ENCODE measurements at places on chromosomes 7 and 10.

GRCh38 chr7:45897042-45897690 is 8.9 kb downstream of the IGFBP1 start:
- peak; percentile 54 for DNase-seq

DNA sequence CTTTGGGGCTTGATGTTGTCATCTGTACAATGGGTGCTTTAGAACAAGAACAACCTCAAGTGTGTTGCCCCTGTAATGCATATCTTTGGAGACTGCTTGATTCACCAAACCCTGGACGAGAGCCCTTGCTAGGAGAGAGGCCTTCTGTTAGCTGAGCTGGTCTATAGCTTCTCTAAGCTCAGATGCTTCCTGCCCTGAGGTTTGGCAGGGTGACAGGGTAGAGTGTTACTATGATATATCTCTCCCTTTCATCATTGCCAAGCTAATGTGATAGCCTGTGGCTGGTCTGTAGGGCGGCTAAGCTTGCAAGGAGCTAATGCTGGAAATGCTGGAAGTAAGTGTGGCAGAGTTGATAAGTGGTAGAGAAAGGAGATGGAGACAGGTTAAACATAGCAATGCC is 364.1 kb downstream of the RPS24 start:
- DNase-seq, result no peak

GRCh38 chr7:111126987-111127386 is 36.1 kb downstream of the LRRN3 start:
- no peak for DNase-seq

- no peak for DNase-seq
Observed at GRCh38 chr10:129400426-129400825, 66.6 kb upstream of the MGMT start.

DNA sequence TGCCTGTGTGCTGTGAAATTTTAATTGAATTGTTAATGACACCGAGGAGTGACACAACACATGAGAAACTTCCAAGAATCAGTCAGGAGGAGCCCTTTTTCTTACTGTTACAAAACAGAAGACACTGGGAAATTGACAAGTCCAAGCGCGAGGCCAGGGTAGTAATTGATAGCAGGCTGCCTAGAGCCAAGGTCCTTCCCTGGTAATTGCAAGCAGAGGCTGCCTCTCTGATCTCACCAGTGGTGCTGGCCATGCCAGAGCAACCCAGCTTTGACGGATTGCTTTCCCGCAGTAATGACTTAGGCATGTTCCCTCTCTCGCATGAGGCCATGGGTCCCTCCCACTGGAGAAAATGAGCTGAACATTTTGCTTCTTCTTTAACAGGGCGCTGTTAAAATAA is 111.5 kb downstream of the LRMDA start:
- DNase-seq, result peak; percentile 68

DNA sequence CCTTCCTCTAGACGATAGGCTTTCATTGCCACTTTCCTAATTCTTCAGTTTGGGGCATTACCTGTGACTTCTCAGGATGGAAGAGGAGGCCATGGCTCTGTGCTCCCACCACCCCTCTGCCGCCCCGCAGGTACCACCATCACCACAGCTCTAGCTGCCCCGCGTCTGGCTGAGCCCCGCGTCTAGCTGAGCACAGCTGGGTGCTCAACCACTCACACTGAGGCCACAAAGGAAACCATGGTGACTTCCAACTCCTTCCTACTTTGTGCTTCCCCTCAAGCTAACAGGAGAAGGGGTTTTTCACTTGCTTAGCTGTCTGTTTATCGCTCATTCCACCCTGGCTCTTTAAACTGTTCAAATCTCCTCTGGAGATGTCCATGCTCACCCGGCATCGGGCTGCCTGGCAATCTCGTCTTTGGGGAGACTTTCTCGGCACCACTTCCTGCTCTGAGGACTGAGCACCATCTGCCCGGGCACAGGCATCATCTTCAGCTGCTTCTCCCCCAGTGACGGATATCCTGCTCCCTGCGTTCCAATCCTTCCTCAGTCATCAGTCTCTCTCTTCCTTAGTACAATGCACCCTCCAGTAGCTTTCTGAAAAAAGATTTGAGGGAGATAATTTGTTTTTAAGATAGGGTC is 59.4 kb downstream of the MAD1L1 start:
- no peak for DNase-seq

DNA sequence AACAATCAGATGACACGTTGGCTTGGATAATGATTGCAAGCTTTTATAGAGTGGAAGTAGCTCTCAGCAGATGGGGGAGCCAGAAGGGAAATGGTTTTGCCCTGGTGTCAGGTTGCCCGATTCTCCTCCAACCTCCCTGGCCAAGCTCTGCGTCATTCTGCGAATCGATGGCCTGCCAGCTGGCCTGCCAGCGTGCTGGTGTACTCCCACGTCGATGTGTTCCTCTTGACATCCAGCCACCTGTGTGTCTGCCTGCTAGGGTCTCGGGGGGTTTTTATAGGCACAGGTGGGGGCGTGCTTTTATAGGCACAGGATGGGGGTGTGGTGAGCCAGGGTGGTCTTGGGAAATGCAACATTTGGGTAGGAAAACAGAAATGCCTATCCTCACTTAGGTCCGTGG is 4.6 kb downstream of the NET1 start:
- no peak for DNase-seq

GRCh38 chr10:77552252-77552651 is 85.4 kb downstream of the KCNMA1 start:
- DNase-seq, result no peak

DNA sequence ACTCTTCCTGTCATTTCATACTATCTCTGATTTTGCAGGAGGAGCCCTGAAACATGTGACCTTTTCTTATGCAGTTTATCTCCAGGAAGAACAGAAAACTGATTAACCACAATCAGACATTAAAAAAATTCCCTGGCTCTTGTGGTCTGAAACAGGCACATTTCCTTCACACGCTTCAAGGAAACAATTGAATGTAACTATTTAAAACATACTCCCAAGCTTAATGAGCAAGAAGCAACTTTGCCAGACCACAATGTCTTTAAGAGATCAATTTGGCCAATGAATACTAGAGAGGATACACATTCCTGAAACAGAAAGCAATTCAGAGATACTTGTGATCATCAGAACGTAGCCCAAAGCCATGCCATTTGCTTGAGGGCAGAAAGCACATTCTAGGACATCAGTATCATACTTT is 65.8 kb downstream of the PIP4K2A start:
- peak; percentile 72 for DNase-seq

GRCh38 chr7:25496476-25497368 is 268.4 kb upstream of the NPVF start:
- DNase-seq, result no peak

- DNase-seq, result no peak
Observed at GRCh38 chr10:14587540-14588083, 187.1 kb downstream of the FAM107B start.

DNA sequence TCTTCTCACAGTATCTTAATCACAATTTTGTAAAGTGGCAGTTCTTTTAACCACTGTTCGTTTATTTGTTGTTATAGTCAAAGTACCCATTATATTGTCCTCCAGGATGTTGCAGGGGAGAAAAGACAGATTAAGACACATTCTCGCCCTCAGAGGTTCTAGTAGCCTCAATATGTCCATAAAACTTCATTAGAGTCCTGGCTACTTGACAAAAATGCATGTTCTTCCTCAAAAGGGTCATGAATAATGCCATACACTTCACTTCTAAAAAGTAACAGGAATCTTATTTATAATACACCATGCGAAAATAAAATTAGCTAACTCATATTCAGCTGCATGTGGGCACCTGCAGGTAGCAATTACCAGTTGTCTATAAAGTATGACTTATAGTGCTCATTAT is 109.3 kb upstream of the ANK3 start:
- no peak for DNase-seq

- DNase-seq, result no peak
Observed at GRCh38 chr7:131354390-131354789, 26.7 kb downstream of the MKLN1 start.

DNA sequence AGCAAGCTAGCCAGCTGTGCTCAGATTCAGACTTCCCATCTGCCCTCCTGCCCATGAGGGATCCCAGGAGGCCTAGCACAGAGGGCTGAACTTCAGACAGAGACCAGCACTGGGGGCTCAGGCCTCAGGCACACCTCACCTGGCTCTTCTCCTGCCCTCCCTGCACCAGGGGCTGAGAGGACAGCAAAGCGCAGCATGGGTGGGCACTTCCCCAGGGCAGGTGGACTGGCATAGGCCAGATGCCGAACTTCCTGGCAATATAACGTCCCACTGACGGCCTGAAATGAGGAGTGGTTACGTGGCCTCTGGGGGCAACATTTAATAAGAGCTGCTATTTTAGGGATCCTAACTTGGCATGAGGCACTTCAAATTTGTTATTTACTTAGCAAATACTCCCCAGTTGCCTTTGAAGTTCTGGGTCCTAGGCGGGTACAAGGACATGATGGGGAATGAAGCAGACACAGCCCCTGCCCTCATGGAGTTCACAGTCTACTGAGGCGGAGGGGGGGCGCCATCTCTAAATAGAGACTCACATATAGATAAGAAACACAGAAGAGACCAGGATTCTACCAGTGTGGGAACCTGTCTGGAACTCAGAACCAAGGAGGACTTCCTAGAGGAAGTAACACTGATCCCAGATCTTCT is 101.8 kb upstream of the ZMIZ1 start:
- DNase-seq, result no peak

DNA sequence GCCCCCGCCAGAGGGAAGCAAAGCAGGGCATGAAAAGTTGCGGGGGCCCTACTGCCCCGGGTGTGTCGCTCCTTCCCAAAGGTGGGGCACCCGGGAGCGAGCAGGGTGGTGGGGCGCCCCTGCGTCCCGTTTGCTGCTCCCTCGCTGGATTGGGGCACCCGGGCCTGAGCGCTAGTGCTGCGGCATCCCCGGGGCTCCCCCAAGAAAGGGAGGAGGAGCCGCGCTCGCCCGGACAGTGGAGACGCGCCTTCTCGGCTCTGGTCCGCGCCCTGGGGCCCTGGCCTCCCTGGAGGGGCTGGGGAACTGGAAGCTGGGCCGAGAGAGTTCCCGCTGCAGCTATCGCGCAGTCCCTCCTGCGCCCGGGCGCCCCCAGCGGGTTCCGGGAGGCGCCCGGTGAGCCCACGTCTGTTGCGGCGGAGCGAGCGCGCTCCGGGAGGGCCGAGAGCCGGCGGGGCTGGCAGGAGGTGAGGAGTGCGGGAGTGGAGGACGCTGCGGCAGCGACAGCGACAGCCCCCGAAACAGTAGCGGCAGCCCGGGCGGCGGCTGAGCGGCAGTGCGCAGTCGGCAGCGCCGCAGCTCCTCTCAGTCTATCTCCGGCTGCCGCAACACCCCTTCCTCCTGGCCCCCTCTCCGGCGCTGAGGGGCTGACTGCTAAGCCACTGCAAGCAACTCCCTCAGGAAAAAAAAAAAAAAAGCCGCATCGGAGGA is 504 bp upstream of the BMPER start:
- DNase-seq, result no peak

DNA sequence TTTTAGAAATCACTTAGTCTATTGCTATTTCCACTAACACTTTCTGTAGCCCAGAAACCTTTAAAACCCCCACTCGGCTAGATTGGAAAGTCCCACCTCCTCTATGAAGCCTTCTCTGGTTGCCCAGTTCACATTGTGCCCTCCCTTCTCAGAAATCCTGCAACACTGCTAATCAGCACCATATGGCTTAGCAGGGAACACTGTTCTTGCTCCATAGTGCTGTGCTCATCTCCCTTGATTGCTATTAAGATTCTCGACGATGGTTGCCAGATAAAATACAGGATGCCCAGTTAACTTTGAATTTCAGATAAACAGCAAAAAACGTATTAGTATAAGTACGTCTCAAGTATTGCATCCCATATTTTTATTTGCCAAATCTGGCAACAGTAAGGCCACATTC is 40.1 kb upstream of the XPNPEP1 start:
- DNase-seq, result no peak

DNA sequence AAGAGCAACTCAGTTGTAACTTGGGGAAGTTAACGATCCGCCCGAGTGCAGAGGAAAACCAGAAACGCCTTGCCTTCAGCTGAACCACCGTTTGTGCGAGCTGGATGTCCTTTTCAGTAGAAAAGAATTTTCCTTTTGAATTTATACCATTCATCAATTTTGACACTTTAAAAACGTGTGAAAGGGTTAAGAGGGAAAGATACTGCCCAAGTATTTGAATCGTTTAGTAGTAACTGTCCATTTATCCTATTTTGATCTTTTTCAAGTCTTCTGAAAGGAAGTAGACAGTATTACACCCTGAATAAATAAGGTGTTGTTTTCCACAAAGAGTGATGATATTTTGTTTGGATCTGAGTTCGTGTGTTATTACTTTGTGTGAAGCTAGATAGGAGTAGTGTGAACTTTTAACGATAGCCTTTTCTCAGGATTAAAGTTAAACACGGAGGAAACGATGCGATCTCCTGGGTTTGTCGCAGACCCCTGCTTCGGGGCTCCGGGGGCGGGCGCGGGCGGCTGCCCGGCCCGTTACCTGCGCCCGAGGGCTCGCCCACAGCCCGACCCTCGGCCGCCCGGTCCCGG is 830 bp upstream of the BMI1 start:
- DNase-seq, result no peak

DNA sequence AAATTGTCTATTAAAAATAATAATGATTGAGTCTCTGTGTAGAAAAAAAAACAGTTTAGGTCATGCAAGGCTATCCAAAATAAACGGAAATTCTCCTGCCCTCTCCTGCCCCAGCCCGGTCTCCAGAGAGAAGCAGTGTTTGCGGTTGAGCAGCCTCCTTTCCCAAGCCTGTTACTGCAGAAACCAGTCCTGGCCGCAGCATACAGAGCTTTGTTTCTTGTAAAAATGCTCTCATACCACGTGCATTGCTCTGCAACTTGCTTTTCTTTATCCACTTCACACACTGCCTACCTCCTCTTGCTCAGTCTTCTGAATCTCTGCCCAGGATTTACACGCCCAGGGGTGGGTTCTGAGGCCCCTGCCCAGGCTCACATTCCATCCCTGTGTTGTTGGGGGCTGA is 34.4 kb upstream of the CUL1 start:
- DNase-seq, result peak; percentile 8

DNA sequence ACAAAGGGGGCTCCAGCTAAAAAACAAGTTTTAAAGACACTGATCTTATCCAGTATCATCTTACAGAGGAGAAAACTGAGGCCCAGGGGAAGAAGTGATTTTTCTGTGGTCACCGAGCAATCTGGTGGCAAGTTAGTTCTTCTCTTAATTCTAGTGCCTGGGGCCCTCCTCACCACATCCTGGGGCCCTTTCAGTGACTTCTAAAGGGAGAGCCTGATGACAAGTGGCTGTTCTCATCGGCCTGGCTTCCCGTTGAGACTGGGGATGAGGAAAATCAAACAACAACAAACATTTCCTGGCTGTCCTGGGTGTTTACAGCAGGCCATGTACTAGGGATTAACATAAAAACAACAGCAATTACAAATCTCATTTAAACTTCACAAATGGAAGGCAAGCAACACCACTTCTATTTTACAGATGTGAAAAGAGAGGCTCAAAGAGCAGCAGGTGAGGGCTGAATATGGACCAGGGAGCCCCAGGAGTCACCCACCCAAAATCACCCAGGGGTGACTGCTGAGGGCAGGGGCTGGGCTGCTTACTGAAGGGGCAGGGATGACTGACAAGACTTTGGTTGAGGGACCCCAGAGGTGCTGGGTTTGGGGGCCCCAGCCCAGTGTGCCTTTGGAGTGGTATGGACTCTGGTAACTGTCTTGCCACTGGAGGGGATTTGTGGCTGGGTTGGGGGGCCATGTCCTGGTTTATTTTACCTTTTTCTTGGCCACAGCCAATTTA is 24.7 kb upstream of the MTPAP start:
- DNase-seq, result no peak

GRCh38 chr10:84270708-84271107 is 25.9 kb downstream of the RGR start:
- DNase-seq, result no peak
